ENCODE measurements at places on chromosomes 11 and 22.

- DNase-seq: no peak
These were observed 24.1 kb downstream of the TUB start for GRCh38 chr11:8105133-8105532.

- DNase-seq: no peak
These were observed 13.1 kb upstream of the SLC16A8 start for GRCh38 chr22:38097058-38097457.

- DNase-seq: no peak
These were observed 16.7 kb downstream of the AMOTL1 start for GRCh38 chr11:94784884-94785283.

DNA sequence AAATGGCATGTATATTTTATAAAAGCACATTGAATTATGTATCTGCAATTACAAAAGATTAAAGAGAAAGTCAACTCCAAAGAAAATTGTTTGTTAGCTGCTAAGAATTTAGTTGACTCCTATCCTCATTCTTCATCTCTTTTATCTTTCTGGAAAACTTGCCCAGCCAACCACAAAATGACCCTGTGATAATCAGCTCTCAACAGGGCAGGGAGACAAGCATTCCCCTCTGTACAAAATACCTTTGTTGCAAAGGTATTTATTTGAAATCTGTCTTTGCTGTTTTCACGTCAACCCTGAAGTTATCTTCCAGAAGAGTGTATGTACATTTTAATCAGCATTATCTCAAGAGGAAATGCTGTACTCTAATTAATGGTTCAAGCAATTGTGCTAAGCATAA lies 191.1 kb upstream of the DDI1 start:
- DNase-seq: no peak

- peak; percentile 96 for DNase-seq
These were observed 26.3 kb upstream of the SORL1-AS1 start for GRCh38 chr11:121478895-121479697.

DNA sequence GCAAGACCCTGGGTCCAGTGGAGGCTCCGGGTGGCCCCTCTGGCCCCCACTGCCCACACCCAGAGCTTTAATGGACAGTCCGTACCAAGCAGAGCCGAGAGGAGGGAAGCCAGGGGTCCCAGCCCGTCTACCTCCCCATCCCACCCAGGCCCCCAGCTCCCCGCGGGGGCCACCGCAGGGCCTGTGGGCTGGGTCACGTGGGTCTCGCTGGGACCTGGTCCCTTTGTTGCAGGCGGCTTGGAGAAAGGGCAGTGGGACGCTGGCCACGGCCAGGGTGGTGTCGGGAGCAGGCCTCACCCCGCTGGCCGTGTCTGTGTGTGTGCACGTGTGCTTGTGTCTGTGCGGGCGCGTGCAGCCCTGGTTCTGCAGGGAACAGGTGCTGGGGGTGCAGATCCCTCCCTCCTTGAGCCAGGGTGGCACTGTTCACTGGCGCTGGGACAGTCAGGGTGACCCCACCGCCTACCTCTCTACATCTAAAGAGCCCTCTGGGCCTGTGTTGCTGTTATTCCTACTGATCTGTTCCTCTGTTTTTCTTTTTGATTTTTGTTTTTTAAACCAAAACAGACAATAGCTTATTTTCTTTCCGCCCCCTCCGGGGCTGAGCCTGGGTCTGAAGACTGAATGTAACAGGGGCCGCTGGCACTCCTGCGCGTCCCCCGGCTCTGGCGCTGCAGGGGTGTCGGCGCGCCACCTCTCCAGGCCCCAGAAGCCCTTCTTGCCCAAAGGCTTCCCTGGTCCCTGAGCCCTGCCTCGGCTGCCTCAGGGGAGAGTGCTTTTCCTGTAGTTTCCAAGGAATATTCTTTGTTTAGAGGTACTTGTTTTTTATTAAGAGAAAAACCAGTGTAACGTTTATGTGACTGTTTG lies 20.1 kb upstream of the TMEM191C start:
- no peak for DNase-seq

DNA sequence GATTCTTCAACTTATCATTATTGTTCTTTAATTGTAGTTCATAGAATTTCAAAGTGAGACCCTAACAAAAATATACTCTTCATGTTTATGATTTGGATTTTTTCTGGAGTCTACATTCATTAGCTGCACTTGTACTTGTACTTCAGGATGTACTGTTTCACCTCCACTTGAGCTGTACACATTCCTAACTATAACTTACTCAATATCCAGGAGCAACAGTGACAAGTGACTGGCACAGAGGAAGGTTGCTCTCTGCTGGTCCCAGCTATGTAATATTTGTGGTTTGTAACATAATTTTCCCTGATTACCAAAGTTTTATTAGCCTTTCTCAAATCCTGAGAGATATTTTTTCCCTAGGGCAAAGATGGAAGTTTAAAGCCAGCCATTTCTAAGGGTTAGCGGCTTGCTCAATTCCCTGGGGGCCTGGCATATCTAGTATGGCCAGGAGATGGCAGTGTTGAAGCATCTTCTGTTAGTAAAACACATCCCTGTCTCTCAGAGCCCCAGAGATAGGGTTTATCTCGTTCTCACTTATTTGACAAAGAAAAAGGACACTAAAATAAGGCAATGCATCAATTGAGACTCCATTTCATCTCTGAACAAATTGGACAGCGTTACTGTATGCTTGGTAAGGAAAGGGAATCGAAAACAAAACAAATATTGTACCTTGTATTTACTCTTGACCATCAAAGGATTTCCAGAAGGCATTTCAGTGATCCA lies 14.2 kb downstream of the OR52A5 start:
- DNase-seq: peak; percentile 75
